ENCODE measurements at places on chromosomes 6 and 20. TPM values are rescaled to one million over a fixed set of nuclear protein-coding genes. Genes with fewer than 3 reads are reported as not detected.

The SEC23B gene
- 29.2 TPM for total RNA-seq

The COL21A1 gene
- total RNA-seq: not detected

The TTK gene
- total RNA-seq: 0.60 TPM

The SPATS1 gene
- total RNA-seq: not detected

The TREM2 gene
- total RNA-seq: not detected

The HLA-DQB1 gene
- 21.7 TPM for total RNA-seq

The HCK gene
- total RNA-seq: 0.67 TPM

The RRBP1 gene
- total RNA-seq: 27.2 TPM

The FOXQ1 gene
- total RNA-seq: not detected

DNA sequence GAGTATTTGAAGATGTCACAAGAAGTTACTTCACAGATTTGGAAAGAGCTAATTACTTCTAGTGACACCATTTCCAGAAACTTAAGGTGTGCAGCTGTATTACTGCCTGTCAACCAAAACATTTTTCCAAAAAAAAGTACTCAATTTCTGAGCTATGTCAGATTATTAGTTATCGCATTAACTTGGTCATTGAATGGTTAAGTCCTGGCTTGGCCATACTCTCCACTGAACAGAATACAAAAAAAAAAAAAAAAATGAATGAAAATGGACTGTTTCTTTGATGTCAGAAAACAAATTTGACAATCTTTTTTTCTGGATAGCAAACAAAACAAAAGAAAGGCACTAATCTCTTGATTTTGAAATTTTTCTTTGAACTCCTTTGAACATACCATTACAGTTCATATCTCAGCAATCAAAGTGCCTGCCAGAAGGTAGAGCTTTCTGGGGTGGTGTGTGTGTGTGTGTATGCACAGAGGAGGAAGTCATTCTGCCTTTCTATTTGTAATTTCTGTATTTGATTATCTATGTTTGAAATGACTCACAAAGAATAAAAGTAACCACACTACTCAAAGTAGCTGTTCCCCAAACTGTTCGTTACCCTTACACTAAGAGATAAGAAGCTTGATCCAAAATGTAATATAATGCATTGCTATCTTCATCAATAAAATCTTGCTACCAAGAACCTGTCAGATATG lies 210.8 kb upstream of the FUT9 start:
- no peaks in the 10 kb centered on the region for H3K27me3 ChIP-seq
- H3K4me3 ChIP-seq: no peak overlapping the region
- H3K27ac ChIP-seq: no peak overlapping the region

- DNase-seq: no peak
- no peak overlapping the region for H3K27ac ChIP-seq
- no peaks in the 10 kb centered on the region for H3K4me1 ChIP-seq
- no peaks in the 10 kb centered on the region for H3K36me3 ChIP-seq
- H3K4me3 ChIP-seq: no peak overlapping the region
Measured at GRCh38 chr6:160131636-160132296, 10.2 kb downstream of the SLC22A1 start.

DNA sequence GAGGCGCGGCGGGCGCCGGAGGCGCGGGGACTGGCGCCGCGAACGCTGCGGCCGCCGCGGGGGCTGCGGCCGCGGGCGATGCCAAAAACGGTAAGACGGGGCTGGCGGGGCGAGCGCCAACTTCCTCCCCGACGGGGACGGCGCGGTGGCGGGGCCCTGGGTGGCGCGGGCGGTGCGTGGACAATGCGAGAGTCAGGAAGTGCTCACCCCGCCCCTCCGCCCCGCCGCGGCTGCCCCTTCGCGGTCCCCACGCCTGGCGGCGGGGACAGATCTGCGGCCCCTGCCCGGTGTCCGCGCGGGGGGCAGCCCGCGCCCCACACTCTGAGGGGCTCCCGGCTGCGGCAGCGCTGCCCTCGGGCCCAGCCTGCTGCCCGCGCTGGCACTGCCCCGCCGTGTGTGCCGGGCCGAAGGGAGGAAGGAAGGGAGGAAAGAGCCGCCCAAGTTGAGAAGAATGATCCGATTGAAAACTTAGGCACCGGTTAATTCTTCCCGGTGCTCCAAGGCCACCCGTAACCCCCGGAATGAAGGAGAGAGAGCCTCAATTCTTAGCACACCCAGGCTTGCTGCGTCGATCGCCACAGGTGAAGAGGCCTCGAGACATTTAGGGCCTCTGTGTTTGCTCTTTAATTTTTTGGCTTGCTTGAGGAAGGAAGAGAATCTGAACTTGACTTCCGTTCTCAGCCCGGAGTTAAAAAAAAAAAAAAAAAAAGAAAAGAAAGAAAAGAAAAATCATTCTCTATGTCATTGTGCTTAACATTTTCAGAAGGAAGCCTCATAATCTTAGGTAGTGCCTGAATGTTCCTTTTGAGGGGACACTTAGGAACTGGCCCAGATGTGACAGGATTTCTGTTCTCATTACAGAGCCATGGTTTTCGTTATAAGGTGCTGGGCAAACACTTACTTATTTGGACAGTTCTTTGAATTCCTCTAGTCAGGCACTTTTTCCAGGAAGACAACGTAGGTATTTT lies 982 bp downstream of the HECA start:
- H3K4me1 ChIP-seq: peaks cover 46% of the 10 kb centered on the region
- no peaks in the 10 kb centered on the region for H3K27me3 ChIP-seq
- H3K36me3 ChIP-seq: no peaks in the 10 kb centered on the region
- H3K4me3 ChIP-seq: peak overlapping the region; percentile 72
- H3K27ac ChIP-seq: peak overlapping the region; percentile 94
- peak; percentile 50 for DNase-seq

- peaks cover 35% of the 10 kb centered on the region for H3K4me1 ChIP-seq
- no peak for DNase-seq
- H3K27me3 ChIP-seq: peaks cover 11% of the 10 kb centered on the region
- H3K4me3 ChIP-seq: peak overlapping the region; percentile 51
Measured at GRCh38 chr20:2750491-2751251, 49.8 kb downstream of the CPXM1 start.

GRCh38 chr6:119040636-119041035 lies 37.8 kb downstream of the FAM184A start:
- no peaks in the 10 kb centered on the region for H3K27me3 ChIP-seq
- H3K4me1 ChIP-seq: no peaks in the 10 kb centered on the region
- no peak overlapping the region for H3K27ac ChIP-seq
- H3K36me3 ChIP-seq: no peaks in the 10 kb centered on the region

GRCh38 chr6:6586671-6587526 lies 1.6 kb upstream of the LY86 start:
- no peaks in the 10 kb centered on the region for H3K36me3 ChIP-seq
- H3K27ac ChIP-seq: peak overlapping the region; percentile 22
- H3K27me3 ChIP-seq: no peaks in the 10 kb centered on the region
- no peak overlapping the region for H3K4me3 ChIP-seq
- peaks cover 35% of the 10 kb centered on the region for H3K4me1 ChIP-seq

DNA sequence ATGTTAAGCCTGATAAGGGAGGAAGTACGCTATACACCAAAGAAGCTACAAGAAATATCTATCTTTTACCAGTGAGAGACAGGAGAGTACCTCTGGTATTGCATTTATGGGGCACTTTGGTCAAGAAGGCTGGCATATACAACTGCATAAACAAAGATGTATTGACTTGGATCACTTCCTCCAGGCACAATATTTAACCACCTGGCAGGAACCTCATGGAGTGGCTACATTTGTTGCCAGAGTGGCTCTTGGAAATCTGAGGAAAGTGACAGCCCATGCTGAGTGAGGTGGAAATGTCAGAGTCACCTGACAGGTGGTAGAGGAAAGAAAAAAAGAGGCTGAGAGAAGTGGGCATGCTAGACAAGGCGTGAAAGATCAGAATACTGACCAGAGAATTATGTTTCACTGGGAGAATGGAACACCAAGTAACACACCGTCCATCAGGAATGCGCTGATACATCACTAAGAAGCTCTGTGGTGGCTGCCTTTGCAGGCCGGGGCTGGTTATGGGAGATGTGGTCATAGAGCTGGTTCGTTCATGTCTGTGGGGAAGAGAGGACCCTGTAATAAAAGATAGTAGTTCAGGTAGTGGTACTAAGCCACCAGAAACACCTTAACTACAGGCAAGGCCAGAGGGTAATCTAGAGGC lies 61.4 kb upstream of the UFL1 start:
- no peaks in the 10 kb centered on the region for H3K27me3 ChIP-seq
- H3K27ac ChIP-seq: no peak overlapping the region
- DNase-seq: no peak
- H3K4me1 ChIP-seq: no peaks in the 10 kb centered on the region

GRCh38 chr20:19750907-19751636 lies 7.0 kb upstream of the RIN2 start:
- H3K4me1 ChIP-seq: no peaks in the 10 kb centered on the region
- DNase-seq: no peak
- no peak overlapping the region for H3K4me3 ChIP-seq
- H3K36me3 ChIP-seq: no peaks in the 10 kb centered on the region

- H3K27me3 ChIP-seq: no peaks in the 10 kb centered on the region
- DNase-seq: no peak
- no peak overlapping the region for H3K27ac ChIP-seq
- no peaks in the 10 kb centered on the region for H3K4me1 ChIP-seq
- no peak overlapping the region for H3K4me3 ChIP-seq
Measured at GRCh38 chr6:90677440-90677839, 90.6 kb upstream of the MAP3K7 start.

GRCh38 chr20:63534831-63535651 lies 2.1 kb downstream of the PTK6 start:
- no peak overlapping the region for H3K27ac ChIP-seq
- H3K4me3 ChIP-seq: no peak overlapping the region
- DNase-seq: no peak

DNA sequence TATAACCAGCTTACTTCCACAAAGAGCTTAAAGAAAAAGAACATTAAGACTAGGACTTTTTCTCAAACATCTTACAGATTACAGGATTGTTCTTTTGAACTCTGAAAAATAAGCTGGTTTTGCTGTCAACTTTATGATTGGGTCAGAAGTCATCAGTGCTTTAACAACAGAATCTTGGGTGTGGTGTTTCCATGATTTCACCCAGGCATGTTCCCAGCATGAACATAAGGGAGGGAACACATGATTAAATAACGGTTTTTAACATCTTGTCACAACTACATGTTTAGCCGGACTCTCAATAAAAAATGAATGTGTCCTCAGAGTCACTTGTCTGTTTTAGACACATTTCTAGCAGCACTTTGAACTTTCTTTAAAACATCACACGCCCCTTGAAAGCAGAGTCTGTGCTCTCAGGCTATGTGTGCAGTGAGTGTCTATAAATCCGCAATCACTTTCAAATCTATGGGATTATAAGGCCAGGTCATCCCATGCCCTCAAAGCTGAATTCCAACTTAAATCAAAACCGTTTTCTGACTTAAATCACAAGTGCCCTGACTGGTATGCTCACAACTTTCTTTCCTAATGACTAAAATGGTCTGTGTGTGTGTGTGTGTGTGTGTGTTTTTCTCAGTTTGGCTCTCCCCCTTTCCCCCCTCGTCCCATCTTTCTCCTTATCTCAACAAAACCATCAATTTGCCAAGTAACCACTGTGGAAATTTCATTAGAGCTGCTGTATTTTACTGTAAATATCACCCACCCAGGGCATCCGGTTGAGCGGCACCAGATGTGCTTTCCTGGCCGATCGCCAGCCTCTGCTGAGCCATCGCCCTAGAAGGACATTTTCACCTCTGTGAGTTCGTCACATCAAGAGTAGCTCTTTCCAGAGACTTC lies 216.8 kb upstream of the DTNBP1 start:
- no peaks in the 10 kb centered on the region for H3K36me3 ChIP-seq
- H3K27ac ChIP-seq: no peak overlapping the region
- peaks cover 11% of the 10 kb centered on the region for H3K4me1 ChIP-seq
- H3K27me3 ChIP-seq: no peaks in the 10 kb centered on the region

- DNase-seq: no peak
- H3K27me3 ChIP-seq: peaks cover 5% of the 10 kb centered on the region
- no peak overlapping the region for H3K4me3 ChIP-seq
- H3K27ac ChIP-seq: no peak overlapping the region
- no peaks in the 10 kb centered on the region for H3K4me1 ChIP-seq
Measured at GRCh38 chr20:62755817-62756724, 40.2 kb upstream of the MRGBP start.

- H3K27ac ChIP-seq: no peak overlapping the region
- H3K4me1 ChIP-seq: peaks cover 3% of the 10 kb centered on the region
- H3K27me3 ChIP-seq: no peaks in the 10 kb centered on the region
- H3K36me3 ChIP-seq: no peaks in the 10 kb centered on the region
- H3K4me3 ChIP-seq: no peak overlapping the region
Measured at GRCh38 chr6:14929291-14929690, 316.6 kb upstream of the JARID2 start.

GRCh38 chr20:57633945-57634491 lies 13.8 kb upstream of the ZBP1 start:
- no peak overlapping the region for H3K27ac ChIP-seq
- H3K4me1 ChIP-seq: peaks cover 28% of the 10 kb centered on the region
- no peaks in the 10 kb centered on the region for H3K27me3 ChIP-seq

- H3K36me3 ChIP-seq: no peaks in the 10 kb centered on the region
- H3K27me3 ChIP-seq: no peaks in the 10 kb centered on the region
- H3K27ac ChIP-seq: no peak overlapping the region
- H3K4me1 ChIP-seq: no peaks in the 10 kb centered on the region
Measured at GRCh38 chr6:113031591-113032238, 684.6 kb downstream of the RFPL4B start.

GRCh38 chr6:44540881-44541280 lies 153.4 kb downstream of the CDC5L start:
- H3K4me1 ChIP-seq: no peaks in the 10 kb centered on the region
- no peaks in the 10 kb centered on the region for H3K27me3 ChIP-seq
- H3K4me3 ChIP-seq: no peak overlapping the region
- no peak overlapping the region for H3K27ac ChIP-seq
- no peaks in the 10 kb centered on the region for H3K36me3 ChIP-seq
- DNase-seq: no peak

DNA sequence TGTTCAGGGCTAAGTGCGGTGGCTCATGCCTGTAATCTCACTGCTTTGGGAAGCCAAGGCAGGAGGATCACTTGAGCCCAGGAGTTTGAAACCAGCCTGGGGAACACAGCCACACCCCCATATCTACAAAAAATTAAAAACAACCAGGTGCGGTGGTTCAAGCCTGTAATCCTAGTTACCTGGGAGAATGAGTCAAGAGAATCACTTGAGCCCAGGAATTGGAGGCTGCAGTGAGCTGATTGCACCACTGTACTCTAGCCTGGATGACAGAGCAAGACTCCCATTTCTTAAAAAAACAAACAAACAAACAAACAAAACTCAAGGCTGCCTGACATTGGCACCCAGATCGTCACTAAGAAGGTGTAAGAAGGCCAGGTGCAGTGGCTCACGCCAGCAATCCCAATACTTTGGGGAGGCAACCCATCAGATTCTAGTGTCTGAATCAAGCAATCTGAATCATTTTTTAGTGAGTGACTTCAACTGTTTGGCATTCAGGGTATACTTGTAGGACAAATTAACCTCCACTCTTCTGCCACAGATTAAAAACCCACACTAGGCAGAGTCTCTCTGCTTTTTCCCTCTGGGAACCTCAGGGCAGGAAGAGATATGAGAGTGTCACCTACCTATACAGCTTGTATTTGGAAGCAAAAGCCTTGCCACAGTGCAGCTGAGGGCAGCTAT lies 6.1 kb downstream of the PLAGL2 start:
- peaks cover 72% of the 10 kb centered on the region for H3K36me3 ChIP-seq
- no peak overlapping the region for H3K27ac ChIP-seq
- peaks cover 44% of the 10 kb centered on the region for H3K4me1 ChIP-seq
- no peak for DNase-seq

DNA sequence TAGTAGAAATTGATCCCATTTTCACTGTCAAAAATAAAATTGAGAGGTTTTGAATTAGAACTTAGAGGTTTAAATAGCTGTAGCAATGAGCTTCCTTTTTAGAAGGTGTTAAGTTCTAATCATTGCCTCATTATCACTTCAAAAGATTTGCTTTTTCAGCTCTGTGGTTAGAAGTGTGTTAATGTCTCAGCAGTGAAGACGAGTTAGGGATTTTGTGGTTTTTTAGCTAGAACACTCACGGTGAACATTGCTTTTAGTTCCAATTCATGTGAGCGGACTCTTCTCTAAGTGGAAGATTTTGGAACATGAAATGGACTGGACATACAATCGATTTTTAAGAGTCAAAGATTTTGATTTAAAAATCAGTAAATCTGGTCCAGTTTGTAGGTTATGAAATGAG lies 12.7 kb upstream of the IFNGR1 start:
- peaks cover 59% of the 10 kb centered on the region for H3K4me1 ChIP-seq
- no peaks in the 10 kb centered on the region for H3K36me3 ChIP-seq

Data from CD4-positive, alpha-beta T cell (primary cell).